ENCODE measurements at places on chromosomes 5 and 9.

DNA sequence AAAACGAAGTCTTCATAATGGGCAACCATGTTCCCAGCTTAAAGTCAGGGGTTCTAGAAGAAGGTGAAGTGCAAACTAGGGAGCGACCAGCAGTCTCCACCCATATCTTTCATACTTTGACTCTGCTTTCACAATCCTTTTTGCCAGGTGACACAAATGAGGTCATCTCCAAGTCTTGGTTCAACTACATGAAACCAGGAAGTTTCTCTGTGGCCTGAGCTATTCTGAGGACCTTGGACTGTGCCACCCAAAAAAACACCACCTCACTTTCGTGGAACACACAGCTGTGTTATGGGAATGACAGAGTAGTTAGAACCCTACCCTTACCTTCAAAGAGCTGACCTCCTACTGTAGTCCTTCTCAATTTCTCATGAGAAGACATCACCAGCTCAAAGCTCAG is 309.2 kb downstream of the AGTPBP1 start:
- no peak for DNase-seq

DNA sequence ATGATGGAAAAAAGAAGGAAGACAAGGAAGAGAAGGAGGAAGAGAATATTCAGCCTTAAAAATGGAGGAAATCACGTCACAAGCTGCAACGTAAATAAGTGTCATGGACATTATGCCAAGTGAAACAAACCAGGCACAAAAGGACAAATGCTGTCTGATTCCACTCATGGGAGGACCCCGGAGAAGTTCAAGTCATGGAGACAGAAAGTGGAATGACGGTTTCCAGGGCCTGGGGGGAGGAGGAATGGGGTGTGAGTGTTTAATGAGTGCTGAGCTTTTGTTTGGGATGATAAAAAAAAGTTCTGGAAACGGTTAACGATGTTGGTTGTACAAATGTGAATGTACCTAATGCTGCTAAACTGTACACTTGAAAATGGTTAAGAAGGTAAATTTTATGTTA is 439.5 kb downstream of the GADD45G start:
- no peak for DNase-seq

GRCh38 chr9:123268199-123268464 is 254 bp downstream of the STRBP start:
- DNase-seq, result no peak

- no peak for DNase-seq
Measured at GRCh38 chr9:114344692-114345091, 15.0 kb downstream of the ORM2 start.

DNA sequence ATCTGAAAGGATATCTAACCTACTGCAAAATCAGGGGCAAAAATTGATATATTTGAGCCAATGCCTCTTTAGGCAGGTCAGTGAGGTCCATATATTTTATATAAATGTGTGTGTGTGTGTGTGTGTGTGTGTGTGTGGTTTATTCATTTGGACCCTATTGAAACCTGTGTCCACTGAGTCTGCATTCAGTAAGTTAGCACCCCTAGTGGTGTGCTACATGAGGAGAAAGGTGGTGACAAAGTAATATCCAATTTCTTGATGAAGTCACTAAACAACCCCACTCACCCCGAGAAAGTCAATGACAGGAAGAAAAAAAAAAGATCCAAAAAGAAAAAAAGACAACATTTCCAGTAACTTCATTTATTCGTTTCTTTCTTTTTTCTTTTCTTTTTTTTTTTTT is 4.1 kb downstream of the FBXW11 start:
- no peak for DNase-seq

GRCh38 chr5:127019928-127020327 is 10.4 kb downstream of the MARCHF3 start:
- DNase-seq, result no peak

DNA sequence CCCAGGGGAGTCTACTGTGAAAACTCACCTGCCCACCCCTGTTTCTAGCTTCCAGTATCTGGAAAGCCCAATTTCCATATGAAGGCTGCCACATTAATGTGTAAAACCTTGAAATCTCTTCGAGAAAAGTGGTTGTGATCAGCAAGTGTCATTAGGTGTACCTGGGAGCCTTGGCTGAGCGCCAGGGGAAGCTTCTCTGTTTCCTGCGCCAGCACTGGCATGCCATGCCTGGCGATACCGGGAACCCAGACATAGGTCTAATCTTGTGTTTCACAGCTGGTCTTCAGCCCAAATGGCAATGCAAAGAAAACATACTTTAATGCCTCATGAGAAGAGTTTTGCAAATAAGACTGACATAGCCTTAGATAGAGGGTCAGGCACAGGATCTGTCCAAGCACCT is 101.6 kb downstream of the TENT4A start:
- DNase-seq, result no peak

DNA sequence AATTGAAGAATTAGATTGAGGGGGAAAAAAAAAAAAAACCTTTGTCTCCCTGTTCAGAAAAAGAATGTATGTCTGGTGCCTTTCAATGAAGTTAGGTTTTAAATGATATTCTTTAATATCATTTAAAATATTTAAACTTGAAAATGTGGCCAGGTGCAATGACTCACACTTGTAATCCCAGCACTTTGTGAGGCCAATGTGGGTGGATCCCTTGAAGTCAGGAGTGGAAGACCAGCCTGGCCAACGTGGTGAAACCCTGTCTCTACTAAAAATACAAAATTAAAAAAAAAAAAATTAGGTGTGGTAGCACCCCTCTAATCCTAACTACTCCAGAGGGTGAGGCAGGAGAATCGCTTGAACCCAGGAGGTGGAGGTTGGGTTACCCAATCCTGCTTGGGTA is 111.1 kb upstream of the RASA1 start:
- DNase-seq, result no peak

- peak; percentile 60 for DNase-seq
Measured at GRCh38 chr5:127001621-127002296, 28.6 kb downstream of the MARCHF3 start.

- DNase-seq, result no peak
Measured at GRCh38 chr5:160199410-160199911, 29.8 kb upstream of the FABP6 start.

- DNase-seq, result no peak
Measured at GRCh38 chr5:169801324-169801777, 164.3 kb downstream of the DOCK2 start.

DNA sequence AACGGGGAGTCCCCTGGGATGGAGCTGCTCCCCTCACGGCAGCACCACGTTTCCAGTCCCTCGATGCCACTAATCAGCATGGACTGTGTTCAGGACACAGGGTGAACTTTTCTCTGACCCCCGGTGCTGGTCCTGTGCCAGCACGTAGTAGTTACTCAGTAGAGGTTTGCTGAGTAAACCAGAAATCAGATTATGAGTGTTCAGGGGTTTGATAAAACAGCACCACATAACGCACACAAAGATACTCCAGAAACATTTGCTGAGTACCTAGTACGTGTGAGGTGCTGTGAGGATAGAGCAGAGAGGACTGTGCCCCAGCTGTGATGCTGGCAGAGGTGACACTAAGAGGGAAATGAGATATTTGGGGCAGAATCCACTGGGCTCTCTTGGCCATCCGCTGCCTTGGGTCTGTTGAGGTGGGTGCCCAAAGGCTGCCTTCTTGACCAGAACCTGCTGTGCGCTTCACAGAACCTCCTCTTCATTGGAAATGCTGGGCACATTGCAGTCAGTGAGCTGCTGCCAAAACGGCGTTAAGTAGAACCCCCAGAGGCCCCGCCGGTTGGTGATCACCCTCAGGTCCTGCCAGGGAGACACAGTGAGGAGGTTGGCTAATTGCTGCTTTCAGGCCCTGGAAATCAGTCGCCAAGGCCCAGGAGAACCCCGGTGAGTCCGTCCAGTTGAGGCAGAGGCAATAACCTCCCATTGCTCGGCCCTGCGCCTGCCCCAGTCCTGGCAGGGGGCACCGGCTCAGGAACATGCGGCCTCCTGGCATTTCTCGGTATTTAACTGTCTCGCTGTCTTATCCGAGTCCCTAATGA is 49.4 kb downstream of the NEURL1B start:
- no peak for DNase-seq

DNA sequence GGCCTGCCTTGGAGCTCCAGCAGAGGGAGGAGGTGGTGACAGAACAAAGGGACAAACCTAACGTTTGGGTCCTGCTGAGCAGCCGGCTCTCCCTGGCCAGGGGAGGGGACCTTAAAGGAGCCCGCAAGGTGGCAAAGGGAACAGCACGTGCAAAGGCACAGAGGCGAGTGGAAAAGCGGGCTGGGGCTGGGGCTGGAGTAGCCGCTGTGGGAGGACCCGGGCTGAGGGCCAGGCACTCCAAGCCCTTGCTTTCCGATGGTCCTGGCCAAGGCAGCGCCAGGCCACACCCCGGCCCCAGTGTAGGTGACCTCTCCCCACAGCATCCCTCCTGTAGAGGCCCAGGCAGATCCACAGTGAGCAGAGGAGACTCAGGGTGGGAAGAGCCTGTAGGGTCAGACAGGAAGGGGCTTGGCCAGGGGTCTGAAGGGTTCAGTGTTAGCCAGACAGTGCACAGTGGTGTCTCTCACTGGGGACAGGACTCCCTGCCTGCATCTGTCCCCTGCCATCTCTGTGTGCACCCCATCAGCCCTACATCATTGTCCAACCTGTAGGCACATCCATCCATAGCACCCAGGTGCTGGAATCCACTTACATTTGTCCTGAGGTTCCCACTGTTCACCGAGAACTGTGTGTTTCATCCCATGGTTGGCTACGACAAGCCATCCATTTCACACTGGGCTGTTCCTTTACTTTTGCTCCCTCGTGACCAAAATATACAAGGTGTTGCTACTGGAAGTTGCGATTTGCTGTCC is 77.0 kb downstream of the NEK6 start:
- no peak for DNase-seq

GRCh38 chr5:135004376-135004775 is 29.7 kb downstream of the PITX1 start:
- no peak for DNase-seq

- DNase-seq, result no peak
Measured at GRCh38 chr9:71743217-71743705, 25.1 kb downstream of the CEMIP2 start.

GRCh38 chr5:112121258-112121657 is 297.8 kb downstream of the EPB41L4A start:
- DNase-seq, result no peak

DNA sequence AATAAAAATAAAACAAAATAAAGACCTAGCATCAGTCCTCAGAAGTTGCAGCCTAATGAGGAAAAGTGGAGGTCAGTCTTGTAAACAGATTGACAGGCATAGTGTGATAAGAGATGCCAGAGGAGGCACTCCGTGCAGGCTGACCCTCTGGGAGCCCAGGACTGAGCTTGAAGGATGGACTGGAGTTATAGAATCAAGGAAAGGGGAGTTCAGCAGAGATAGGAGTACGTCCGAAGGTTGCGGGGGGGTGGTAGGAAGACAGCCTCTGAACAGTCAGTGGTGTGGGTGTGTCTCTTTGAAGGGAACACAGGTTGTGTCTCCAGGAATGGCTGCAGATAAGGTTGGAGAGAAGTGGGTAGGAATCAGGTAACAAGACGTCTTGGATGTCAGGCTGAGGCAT is 126.1 kb upstream of the CPEB4 start:
- no peak for DNase-seq

- no peak for DNase-seq
Measured at GRCh38 chr9:93308676-93309075, 124.7 kb downstream of the WNK2 start.

- DNase-seq, result no peak
Measured at GRCh38 chr9:121889990-121890563, 203.0 kb downstream of the TTLL11 start.

DNA sequence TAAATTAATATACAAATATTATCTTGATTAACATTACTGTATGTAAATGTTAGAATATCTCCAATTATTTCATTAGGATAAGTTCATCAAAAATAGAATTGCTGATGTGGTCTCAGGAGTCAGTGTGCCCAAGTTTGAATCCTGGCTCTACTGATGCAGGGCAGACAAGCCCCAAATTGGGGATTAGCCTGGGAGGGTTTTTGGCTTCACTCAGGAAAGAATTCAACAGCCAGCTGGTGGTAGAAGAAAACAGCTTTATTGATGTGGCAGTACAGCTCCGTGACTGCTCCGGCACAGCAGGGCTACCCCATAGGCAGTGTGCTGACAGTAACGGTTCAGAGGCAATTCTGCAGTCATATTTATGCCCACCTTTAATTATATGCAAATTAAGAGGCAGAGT is 32.5 kb downstream of the COL27A1 start:
- no peak for DNase-seq

DNA sequence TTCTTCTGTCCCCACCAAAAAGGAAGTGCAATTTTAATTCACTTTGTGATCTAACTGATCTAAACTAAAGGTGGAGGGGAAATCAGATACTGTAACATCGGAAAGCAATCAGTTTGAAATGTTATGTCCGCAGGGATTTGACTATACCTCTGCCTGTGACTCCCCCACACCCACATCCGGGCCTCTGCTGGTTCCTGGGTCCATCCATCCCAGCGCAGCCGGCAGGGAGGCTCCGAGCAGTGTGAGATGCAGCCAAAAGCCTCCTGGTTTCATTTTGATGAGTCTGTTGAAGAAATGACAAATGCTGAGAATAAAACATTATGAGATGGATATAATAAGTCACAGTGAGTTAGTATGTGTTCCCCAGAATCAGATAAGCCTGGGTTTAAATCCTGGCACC is 8.6 kb downstream of the FSTL4 start:
- DNase-seq, result no peak

GRCh38 chr9:138117101-138117750 is 239.6 kb downstream of the CACNA1B start:
- no peak for DNase-seq

GRCh38 chr5:26259081-26259480 is 779.3 kb downstream of the CDH9 start:
- DNase-seq, result no peak

DNA sequence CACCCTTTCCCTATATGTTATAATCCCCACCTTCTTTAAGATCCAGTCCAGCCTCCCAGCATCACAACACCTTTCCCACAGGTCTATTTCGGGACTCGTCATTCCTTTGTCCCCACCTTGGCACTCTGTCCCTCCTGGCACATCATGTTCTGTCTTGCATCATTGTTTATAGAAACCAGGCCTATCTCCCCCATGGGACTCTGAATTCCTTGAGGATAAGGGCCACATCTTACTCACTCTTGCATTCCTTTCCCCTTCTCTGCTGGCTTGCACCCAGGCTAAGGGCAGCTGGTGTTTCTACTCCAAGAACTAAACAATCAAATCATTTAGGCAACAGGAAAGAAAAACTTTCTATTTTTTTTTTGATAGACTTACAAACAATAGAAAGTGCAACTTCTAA is 205.7 kb downstream of the AGTPBP1 start:
- no peak for DNase-seq

GRCh38 chr9:128117613-128118471 is 9.7 kb downstream of the PTGES2 start:
- DNase-seq, result no peak

DNA sequence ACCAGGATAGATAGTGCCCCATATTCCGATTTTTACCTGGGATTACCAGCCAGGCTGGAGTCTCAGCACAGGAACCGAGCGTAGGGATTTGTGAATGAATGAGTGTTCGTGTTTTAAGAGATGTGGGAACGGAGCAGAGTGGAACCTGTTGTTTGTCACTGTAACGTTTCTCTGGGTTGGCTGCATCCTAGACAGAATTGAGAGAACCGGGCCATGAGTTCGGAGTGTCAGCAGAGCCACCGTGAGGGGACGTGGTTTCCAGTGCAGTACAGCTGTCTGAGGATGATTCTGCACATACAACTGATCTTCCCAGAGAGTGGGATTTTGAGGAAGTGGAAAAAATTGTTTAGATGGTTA is 1.2 kb downstream of the PDE8B start:
- DNase-seq, result no peak

Measured in kidney epithelial cell (primary cell).